NCI-H2081 treated with DMSO at 0.1 percent for 48 hours (cell line): ENCODE measurements at places on chromosomes 12 and 14.

DNA sequence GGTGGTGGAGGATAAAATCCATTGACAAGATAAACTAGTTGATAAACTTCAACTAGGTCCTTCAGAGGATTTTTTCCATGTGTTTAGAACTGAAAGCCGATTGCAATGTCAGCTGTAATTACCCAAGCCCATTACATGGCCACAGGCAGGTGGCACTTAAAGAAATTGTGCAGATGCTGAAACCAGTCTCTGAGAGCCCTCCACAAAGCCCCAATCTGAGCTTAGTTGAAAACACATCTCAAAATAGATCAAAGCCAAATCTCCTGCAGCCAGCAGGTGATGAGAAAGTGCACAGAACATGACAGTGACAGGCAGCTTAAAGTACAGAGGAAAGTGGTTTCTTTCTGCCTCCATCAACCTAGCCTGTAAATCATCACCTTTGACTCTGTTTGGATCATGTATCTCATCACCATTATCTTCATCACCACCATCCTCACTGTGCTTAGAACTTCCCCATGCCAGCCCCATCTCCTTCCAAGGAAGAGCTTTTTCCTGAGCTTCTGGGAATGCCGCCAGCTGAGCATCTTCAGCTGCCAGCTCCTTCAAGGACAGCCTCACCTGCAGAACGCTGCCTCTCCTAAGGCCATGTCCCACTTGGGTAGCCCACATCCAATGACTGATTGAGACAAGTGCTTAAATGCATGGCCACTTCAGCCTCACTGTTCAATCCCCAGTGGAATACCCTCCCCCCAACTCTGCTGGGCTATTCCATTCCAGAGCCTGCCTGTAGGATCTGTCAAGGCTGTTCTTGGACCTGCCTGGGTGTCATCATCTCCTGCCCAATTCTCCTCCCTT, 219.5 kb upstream of the TMEM132C start:
- no peak for DNase-seq

GRCh38 chr12:133026996-133027395, 10.3 kb upstream of the ZNF84 start:
- no peak for DNase-seq

GRCh38 chr12:68451261-68452077, 119.3 kb upstream of the MDM1 start:
- no peak for DNase-seq

DNA sequence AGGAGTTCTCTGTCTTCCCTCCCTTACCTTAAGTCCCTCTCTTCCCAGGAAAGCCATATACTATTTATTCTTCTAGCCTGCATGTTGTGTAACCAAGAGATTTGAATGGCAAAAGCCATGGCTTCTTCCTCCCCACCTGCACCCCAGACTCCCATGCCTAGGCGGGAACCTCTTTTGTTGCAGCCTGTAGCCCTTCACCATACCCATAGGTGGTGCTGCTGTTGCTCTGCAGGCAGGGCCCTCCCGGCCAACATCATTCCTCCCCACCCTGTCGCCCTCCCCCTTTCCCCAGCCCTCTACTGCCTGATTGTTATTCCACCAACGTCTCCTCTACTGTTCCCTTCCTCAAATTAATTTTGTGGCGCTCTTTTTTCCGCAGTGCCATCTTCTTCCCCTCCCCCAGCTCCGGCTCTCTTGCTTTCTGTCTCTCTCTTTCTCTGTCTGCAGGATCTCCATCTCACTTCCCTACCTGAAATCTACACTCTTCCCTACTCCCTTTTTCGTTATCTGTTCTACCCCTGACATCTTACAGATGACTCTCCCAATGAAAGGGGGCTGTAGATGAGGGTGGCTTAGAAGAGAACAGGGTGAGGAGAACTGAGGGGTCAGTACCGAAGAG, 13.8 kb downstream of the NGDN start:
- no peak for DNase-seq

GRCh38 chr12:101527682-101528081, 52.5 kb downstream of the SPIC start:
- DNase-seq, result no peak

GRCh38 chr14:88026890-88027289, 22.0 kb downstream of the GPR65 start:
- no peak for DNase-seq

DNA sequence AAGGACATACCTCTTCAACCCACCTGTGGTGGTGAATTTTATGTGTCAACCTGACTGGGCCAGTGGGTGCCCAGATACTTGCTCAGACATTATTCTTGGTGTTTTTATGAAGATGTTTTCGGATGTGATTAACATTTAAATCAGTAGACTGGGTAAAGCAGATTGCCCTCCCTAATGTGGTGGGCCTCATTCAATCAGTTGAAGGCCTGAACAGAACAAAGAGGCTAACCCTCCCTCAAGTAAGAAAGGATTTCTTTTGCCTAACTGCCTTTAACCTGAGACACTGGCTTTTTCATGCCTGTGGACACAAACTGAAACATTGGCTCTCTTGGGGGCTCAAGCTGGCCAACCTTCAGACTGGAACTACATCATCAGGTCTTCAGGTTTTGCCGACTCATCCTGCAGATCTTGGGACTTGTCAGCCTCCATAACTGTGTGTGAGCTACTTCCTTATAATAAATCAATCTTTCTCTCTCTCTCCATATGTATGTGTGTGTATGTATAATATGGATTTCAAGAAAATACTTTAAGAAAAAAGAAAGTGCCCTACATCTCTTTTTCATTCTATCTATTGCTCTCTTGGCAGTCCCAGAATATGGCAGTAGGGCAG, 39.4 kb downstream of the RTN1 start:
- no peak for DNase-seq

DNA sequence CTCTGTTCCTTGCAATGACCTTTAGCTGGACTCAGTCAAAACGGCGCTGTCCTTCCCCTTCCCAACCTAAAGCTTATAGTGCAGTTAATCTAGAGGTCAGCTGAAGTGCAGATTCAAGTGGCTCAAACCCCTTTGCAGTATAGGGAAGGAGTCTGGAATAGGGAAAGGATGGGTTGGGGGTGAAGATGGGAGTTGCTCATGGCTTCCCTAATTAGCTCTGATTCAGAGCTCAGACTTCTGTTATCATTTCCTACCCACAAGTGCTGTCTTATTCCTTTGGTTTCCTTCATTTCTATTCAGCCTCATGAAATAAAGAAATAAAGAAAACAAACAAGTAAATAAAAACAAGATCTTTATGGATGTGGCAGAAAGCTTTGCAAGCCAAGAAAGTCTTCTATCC, 264.0 kb upstream of the HMGA2 start:
- DNase-seq, result no peak

DNA sequence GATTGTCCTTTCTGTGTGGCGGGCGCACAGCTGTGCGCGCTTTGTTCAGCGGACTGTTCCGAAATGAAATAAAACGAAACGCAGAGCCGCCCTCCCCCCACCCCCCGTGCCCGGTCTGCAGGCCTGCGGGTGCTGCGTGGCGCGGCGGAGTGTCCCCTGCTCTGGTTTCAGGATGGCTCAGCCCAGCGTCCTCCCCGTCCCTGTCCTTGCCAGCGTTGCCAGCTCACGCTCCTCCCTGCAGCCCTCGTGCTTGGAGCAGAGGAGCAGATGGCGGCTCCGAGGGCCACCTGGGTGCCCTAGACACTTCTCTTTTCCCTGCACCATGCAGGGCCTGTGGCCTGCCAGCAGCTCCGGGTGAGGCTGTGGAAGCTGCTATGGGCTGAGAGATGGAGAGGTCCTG, 17.5 kb upstream of the BEGAIN start:
- no peak for DNase-seq

DNA sequence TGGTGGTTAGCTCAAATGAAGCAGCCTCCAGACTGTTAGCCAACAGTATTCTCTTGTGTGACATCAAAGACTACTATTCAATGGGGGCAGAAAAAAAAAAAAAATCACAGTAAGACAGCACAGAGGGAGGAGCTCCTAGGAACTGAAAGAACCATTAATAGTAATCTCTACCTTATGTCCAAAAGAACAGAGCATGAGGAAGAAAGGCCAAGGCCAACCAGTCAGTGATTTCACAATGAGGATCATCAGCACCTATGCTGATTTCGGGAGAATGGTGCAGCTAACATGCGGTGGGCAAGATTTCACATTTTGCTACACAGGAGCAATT, 66.3 kb upstream of the SOX5 start:
- DNase-seq, result no peak

- no peak for DNase-seq
Observed at GRCh38 chr14:102965282-102965681, 42.8 kb downstream of the AMN start.

- no peak for DNase-seq
Observed at GRCh38 chr12:13592063-13592942, 389.1 kb downstream of the GRIN2B start.

GRCh38 chr14:38989922-38990546, 113.0 kb downstream of the SEC23A start:
- DNase-seq, result no peak
